Activated T-helper 9 cell treated with anti-CD3 and anti-CD28 coated beads, Interleukin-2, amount 50 U/mL, for 16 hours (primary cell): ENCODE measurements at places on chromosomes 3 and 15.

DNA sequence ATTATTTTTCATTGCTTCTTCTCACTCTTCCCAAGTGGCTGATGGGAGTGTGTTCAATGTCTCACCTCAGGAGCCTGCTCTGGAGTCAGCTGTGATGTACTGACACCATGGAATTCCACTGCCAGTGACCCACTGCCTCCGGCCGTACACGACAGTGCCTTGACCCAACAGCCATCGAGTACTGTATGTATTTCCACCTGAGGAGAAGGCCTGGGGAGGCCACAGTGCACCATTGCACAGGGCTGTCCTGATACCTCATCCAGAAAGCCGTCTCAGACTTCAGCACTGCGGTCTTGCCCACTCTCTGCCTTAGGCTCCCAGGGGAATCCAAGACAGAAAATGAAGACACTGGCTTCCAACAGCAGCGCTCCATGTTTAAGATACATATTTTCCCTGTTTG lies 51.4 kb upstream of the EIF1B start:
- DNase-seq, result no peak

DNA sequence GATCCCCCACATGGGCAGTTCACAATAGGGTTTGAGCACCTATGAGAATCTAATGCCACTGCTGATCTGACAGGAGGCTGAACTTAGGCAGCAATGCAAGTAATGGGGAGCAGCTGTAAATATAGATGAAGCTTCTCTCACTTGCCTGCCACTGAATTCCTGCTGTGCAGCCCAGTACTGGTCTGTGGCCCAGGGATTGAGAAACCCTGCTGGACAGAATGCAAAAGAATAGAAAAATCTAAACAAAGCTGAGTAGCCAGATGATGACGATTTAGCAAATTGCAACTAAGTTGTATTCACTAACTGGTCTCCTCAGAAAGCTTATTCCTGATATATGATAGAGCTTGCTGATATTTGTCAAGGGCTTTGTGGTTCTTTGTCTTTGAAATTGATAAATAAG lies 34.3 kb upstream of the APH1B start:
- no peak for DNase-seq

- DNase-seq, result peak; percentile 45
Measured at GRCh38 chr3:53134631-53135232, 4.5 kb upstream of the RFT1 start.

DNA sequence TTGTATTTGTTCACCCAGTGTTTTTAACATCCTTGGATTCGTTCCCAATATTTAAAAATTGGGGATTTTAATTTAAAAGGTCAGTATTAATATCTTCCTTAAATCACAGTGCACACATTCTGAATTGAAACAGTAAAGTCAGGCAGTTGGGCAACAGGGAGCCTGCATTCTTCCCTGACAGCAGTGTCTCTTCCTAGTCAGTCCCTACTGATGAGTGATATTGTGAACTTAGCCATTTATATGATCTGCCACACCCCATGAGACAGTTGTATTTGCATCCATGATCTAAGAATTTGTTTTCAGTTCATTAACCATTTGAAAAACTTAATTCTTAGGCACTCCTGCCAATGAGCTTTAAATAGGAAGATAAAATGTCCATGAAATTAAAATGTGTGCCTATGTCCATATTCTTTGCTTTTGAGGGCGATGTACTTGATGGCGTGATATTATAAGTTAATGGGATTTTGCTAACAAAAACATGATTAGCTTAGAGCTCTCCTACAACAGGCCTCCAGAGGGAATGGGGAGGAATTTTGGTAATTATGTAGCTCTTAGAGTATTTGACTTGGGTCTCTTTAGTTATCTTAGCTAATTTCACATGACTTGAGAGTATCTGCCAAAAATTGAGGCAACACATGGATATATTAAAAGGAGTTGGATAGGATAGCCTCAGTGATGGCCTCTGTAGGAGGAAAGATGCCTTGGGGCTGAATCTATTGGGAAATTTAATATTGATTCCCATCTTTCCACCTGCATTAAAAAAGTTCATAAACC lies 219.3 kb downstream of the PTPRG start:
- no peak for DNase-seq

DNA sequence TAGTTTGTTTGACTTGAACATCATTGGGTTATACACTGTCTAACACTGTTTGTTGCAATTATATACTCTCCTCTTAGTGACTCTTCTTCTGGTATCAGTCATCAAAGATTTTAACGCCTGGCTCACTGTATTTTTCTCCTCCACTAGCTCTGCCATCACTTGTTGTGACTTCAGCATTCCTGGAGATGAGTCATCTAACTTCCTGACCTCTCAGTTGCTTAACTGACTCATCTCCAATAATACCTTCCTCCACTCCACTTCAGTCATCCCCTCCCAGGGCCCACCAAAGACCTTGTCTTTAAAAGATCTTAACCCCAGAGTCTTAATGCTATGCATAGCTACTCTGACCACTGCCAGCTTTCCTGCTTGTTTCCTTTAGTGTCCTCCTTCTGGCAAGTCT lies 28.6 kb upstream of the CLSTN2 start:
- no peak for DNase-seq

- DNase-seq, result no peak
Measured at GRCh38 chr3:139355476-139355875, 11.7 kb downstream of the MRPS22 start.

DNA sequence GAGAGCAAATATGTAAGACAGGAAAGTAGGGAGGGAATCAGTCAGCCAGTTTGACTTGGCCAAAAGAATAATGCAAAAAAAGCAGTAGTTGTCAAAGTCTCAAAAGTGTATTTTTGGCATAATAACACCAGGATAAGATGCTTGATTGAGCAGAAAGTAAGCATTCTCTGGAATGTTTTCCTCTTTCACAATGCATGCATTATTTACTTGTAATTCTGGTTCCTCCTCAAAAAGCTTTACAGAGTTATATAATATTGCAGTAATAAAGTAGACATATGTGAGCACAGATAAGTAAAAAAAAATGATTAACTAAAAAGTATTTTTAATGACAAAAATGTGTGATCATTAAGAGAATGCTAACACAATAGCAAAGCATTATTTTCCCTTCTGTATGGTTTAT lies 285.9 kb upstream of the BCHE start:
- no peak for DNase-seq

DNA sequence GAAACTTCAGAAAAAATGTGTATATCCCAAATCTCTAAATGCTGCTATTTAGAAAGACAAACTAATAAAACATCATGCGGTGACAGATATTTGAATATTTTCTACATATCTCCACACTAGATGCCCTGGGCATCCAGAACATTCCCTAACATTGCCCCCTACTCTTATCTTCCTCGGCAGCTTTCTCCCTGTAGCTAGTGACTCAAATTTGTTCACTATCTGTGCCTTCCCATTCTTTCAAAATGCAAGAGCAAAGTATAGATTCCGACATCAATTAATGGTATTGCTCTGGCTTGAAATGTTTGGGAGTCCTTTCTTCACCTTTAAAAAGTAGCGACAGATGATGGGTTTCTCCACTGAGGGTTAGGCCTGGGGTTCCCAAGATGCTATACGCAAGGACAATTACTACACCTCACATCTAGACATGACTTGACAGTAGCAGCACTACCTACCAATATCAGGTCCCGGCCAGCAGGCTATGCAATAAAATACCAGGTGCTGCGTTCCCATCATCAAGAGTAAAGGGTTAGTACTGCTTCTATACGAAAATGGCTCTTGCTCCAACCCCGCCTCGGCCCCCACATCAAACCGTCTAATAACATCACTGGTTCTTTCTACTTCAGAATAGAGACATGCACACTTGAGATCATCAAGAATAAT lies 631 bp downstream of the UBR1 start:
- DNase-seq, result peak; percentile 3

DNA sequence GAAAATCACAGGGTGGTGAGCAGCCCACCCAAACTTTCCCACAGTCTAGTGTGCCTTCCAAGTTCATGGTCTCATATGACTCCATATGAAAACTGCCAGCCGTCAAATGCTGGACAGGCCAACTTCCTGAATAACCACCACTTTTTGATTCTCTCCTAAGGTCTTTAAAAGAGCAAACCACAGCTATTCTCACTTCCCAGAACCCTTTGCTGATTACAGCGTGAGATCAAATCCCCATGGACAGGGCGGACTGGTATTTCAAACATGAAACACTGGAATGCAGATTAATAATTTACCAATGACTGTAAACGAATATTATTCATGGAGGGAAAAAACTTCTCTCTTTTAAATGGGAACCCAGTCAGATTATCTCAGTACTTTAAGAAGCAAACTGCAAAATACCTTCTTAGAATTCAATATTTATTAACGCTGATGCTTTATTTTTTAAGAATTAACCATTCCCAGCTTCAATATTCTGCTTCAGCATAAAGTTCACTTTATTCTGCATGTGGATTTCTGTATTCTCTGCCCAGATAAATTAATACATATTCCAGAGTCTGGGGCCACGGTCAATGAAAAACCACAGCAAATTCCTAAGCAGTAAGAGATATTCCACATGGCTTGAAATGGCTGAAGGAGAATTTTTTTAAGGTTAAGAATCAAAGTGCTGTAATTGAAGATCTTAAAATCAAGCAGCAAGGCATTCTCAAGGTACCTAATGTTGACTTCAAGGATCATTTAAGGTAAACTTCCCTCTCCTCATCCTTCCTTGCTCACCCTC lies 42.9 kb downstream of the MYO1E start:
- no peak for DNase-seq

DNA sequence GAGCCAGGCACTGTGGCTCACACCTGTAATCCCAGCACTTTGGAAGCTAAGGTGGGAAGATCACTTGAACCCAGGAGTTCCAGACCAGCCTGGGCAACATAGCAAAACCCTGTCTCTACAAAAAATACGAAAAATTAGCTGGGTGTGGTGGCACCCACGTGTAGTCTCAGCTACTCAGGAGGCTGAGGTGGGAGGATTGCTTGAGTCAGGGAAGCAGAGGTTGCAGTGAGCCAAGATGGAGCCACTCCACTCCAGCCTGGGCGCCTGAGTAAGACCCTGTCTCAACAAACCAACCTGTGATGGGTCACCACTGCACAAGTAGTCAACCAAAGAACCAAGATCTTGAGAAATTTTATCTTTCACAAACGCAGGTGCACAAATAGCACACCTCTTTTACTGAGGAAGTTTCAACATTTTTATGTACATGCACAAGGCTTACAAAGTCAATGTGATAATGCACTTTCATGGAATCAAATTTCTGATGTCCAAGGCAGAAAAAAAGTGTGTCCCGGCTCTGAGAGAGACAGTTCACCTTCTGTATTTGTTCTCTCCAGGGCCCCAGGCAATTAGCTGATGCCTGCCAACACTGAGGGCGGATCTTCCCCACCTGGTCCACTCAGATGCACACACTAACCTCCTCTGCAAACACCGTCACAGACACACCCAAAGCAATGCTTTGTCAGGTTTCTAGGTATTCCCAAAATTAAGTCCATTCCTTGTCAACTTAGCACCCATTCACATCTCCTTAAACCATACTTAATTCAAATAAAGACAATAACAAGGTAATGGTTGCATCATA lies 12.4 kb downstream of the ACAA1 start:
- DNase-seq, result no peak

DNA sequence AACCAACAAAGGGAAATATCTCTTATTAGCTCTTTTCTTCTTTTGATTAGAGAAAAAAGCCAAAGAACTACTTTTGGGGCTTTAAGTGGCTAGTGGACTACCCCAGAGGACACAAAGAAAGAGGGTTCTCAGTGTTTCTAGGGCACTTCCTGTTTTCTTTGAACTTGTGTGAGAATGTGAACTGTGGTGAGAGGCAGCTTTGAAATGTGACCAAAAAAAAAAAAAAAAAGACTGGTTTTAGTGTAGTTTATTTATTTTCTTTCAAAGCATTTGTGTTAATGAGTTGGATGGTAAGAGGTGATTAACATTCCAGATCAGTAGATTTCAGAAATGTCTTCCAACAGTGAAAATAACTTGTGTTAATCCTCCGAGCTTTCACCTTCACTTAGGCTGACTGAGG lies 32.4 kb downstream of the SELENOT start:
- DNase-seq, result no peak

GRCh38 chr3:41684797-41685735 lies 276.8 kb downstream of the ULK4 start:
- DNase-seq, result no peak

- no peak for DNase-seq
Measured at GRCh38 chr15:68056097-68056865, 2.2 kb downstream of the PIAS1 start.

- no peak for DNase-seq
Measured at GRCh38 chr3:107826727-107827126, 264.1 kb downstream of the CD47 start.

DNA sequence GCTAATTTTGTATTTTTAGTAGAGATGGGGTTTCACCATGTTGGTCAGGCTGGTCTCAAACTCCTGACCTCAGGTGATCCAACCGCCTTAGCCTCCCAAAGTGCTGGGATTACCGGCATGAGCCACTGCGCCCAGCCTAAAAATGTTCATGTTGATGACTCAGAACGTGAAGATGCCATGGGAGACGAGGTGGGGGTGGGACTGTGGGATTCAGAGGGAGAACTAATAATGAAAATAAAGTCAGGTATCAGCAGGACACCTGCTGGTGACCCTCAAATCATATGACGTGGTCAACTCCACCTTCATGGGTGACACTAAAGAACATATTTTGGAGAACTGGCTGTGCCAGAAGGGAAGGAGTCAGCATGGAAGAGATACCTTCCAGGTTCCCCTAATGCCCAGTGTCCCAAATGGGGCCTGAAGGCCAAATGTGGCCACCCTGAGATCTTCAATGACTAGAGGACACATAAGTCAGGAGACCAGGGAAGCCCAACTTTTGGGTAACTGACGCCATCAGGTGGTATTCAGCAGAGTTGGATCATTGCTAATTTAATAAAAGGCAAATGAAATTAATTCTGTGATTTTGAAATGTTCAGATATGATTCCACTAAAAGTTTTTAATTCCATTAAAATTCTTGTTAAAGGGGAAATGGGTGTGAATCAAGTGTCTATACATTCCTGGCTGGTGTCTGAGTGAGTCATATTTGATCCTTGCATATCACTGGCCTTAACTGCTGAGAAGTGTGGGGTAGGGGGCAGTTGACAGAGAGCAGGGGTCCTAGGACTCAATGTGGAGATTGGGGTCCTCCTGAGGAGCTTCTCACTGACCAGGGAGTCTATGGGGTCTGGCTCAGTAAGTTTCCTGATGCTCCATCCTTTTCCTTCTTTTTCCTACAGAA lies 88.6 kb upstream of the GSK3B start:
- no peak for DNase-seq

GRCh38 chr3:129577925-129578786 lies 28.3 kb downstream of the PLXND1 start:
- no peak for DNase-seq

GRCh38 chr15:70437089-70437488 lies 326.3 kb downstream of the UACA start:
- DNase-seq, result no peak

GRCh38 chr3:9146367-9147071 lies 102.9 kb downstream of the SRGAP3 start:
- DNase-seq, result no peak

DNA sequence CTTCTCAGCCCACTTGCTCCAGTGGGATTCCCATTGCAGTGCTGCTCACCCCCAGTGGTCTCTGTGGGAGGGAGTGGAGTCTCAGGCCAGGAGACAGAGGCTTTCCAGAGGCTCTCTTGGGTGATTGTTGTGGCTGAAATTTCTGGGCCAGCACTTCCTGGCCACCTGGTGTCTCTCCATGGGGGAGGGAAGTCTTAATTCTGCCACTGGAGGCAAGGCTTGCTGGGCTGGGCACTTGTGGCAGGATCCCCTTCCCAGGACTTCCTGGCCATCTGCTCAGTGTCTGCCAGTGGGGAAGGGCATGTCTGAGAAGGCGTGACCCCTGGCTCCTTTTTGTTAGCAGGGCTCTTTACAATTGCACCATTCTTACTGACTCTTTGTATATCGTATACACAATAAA lies 351.8 kb downstream of the GABRB3 start:
- no peak for DNase-seq

GRCh38 chr15:34584996-34585395 lies 1.5 kb upstream of the GOLGA8B start:
- no peak for DNase-seq
